ENCODE measurements at places on chromosomes 7 and 10.

DNA sequence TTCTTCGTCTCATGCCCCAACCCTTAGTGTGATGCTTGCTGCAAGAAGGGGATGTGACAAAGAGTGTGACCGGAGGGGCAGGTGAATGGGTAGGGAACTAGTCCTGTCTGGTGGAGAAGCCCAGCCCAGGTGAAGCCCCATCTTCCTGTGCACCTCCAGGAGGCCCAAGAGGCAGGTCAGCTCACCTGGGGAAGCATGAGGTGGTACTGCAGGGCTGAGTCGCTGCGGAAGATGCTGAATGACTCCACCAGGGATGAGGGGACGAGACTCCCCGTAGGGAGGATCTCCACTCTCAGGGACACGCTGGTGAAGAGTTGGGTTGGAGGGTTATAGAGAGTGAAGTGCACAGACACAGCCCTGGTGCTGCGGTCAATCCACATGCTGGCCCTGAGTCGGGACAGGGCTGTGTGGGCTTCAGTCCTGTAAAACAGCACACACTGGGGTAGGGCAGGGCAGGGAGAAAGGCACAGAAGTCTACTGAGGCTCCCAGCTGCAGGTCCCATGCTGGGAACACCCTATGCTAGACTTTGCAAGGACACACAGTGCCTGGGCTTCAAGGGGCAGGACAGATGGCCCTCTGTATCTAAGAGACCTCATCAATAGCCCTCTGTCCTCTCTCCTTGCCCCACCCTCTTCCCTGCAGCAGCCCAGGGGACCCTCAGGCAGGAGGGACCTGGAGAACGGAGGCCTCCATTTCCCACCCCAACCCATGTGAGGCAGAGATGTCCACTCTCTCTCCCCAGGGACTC lies 136.5 kb downstream of the PKD1L1 start:
- DNase-seq = no peak

- DNase-seq = no peak
These were observed 102.3 kb upstream of the PLXDC2 start for GRCh38 chr10:19713800-19714525.

DNA sequence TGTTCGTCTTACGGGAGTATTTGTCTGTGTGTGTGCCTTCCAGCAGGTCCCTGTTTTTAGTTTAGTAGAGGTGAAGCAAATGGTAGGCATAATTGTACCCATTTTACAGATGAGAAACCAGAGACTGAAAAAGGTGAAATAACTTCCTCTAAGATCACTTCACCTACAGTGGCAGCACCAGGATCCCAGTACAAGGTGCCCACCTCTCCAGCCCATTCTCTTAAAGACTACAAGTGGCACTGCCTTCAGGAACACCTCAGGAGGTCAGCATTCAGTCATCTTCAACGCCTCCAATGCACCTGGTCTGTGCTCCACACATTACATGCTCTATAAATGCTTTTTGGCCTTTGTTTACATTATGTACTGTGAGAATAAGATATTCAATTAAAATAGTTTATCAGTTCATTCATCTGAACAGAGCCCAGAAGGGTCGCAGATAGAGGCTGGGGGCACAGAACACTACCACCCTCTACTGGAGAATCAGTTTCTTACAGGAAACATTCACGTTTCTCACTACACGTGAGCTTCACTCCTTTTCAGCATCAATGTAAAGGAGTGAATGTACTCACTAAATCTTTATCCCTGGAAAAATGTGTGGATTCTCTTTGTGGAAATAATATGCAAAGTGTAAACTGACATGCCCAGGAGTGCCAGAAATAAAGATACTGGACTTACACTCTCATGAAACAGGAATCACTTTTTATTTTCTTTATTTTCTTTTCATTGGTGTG lies 45.5 kb upstream of the ABLIM1 start:
- no peak for DNase-seq

DNA sequence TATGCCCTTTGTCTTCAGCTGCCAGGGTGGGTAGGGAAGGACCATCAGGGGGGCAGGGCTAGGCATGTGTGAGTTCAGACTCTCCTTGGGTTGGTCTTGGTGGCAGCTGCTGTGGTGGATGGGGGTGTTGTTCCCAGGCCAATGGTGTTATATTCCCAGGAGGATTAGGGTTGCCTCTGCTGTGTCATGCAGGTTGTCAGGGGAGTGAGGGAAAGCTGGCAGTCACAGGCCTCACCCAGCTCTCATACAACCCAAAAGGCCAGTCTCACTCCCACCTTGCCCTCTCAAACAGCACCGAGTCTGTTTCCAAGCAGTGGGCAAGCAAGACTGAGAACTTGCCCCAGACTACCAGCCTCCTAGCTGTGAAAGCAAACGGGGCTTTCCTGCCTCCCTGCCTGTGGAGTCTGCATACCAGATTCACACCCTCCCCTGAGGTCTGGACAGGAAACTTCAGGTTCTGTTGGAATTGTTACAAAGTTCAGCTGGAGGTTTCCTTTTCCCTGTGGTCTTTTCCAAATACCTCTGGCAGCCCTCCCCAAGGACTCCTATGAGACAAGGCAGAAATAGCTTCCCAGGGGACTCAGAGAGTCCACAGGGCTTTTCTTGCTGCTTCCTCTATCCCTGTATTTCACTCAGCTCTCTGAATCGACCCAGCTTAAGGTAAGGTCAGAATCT lies 1.4 kb downstream of the HYAL4 start:
- DNase-seq = no peak

DNA sequence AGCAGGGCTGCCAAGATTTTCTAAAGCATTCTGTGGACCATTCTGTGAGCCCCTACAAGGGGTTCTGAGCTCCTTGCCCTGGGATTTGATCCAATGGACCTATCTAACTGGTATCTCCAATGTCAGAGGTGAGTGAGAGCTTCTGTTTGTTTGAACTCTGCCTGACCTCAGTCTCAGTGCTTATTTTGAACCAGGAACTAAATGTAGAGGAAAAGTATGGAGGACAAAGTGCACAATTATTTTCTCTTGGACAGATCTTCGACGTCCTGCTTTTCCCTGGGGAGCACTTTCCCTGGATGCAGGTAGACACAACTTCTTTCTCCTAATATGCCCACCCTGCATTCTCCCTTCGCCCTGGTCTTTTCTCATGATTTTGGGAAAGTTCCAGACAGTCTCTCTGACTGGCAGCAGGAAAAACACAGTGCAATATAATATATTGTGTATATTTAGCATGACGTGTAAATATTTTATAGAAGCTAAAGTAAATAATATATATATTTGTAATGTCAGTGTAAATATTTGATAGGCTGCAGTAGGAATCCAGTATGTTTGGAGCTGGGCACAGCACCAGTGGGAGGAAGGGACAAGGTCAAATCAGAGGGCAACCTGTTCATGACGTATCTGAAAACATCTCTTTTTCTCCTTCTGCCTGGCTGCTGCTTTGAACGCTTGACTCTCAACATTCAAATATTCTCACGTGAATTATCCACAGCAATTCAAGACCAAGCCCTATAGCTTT lies 184.0 kb upstream of the LYZL1 start:
- no peak for DNase-seq

GRCh38 chr10:71127773-71128172 lies 84.6 kb upstream of the UNC5B start:
- DNase-seq = no peak

GRCh38 chr10:25766687-25767221 lies 167.3 kb upstream of the MYO3A start:
- no peak for DNase-seq

DNA sequence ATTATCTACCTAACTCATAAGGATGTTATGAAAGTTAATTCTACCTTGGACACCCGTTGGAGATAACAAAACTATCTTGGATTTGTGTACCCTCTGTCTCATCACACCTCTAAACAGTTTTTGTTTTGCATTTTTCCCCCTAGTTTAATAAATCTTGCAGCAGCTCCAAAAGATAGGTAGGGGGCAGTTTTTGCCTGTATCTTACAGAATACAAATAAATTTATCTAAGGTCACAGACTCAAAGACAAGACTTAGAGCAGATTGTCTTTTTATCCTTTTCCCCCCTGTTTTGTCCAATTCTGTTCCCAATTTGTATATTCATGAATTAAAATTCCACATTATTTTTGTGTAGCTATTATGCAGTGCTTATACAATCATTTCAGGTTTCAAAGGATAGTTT lies 5.0 kb upstream of the SORCS1 start:
- no peak for DNase-seq

Data from pancreas (tissue), 10 donors.